Non-pigmented ciliary epithelial cell (primary cell): ENCODE measurements at places on chromosomes 12 and 14.
A peak's percentile ranks its signal among the peaks of the same experiment; 100 is the strongest.

GRCh38 chr12:92124689-92125029 is 21.0 kb downstream of the BTG1 start:
- DNase-seq = no peak

DNA sequence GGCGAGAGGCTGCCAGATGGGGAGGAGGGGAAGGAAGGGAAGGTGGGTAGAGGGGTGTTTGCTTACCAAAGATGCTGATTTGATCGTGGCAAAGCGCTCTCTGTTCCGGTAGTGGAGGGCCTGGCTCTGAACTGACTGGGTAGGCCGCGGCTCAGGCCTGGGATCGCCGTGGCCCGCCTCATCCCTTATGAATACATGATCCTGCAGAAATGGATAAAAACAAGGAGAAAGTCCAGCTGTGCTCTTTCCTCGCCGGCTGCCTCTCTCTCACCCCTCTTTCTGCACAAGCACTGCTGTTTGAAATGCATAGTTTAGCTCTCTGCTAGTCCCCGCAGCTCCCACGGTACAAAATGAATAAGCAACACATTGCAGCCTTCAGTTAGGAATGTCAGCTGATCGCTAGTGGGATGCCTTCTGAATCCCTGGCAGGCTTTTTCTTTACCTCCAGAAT is 53.8 kb downstream of the PEBP1 start:
- DNase-seq = peak; percentile 34

GRCh38 chr12:8629486-8630033 is 16.9 kb upstream of the AICDA start:
- no peak for DNase-seq

DNA sequence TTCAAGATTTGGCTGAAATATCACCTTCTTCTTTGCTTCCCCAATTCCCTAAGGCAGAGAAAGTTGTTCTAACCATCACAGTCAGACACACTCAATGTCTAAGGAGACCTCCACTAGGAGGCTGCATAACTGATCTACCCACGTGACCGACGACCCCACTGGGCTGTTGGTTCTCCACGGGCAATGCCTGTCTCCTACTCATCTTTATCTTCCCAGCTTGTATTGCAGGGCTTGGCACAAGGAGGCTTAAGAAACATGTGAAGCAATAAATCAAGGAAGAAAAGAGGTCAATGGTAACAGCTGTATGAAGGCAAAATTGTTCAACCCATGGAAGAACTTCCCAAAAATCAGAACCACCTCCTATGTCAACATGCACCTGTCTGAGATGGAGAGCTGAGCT is 27.1 kb downstream of the NT5DC3 start:
- no peak for DNase-seq

- no peak for DNase-seq
Measured at GRCh38 chr14:52253503-52253902, 14.0 kb upstream of the PTGDR start.

DNA sequence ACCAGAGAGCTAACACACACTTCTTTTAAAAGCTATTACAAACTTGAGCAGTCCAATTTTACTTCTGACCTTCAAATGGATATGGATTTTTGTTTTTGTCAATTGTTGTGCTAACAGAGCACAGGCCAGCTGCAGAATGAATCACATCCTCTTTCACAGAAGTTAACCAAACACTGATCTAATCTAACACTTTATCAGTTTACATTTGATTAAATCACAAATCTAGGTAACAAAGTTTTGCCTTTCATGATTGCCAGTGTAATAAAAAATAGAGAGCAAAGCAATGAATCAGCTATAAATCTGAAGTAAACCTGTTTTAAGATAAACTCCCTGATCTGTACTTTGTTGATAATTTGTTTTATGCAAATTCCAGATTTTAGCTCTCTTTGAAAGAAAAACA is 273.1 kb upstream of the RGS6 start:
- no peak for DNase-seq

DNA sequence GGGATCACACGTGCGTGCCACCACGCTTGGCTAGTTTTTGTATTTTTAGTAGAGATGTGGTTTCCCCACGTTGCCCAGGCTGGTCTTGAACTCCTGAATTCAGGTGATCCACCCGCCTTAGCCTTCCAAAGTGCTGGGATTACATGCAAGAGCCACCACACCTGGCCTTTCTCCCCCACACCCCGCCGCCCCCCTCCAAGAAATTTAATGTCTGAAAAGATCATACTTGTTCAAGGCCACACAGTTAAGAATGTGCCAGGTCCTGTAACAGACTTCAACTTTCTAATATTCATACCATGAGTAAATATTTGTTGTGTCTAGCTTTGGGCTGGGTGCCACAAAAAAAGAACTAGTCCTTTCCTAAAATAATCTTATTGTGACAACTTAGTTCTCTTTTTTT is 9.1 kb downstream of the GATC start:
- no peak for DNase-seq

GRCh38 chr14:24130717-24131548 is 474 bp downstream of the FITM1 start:
- DNase-seq = no peak

DNA sequence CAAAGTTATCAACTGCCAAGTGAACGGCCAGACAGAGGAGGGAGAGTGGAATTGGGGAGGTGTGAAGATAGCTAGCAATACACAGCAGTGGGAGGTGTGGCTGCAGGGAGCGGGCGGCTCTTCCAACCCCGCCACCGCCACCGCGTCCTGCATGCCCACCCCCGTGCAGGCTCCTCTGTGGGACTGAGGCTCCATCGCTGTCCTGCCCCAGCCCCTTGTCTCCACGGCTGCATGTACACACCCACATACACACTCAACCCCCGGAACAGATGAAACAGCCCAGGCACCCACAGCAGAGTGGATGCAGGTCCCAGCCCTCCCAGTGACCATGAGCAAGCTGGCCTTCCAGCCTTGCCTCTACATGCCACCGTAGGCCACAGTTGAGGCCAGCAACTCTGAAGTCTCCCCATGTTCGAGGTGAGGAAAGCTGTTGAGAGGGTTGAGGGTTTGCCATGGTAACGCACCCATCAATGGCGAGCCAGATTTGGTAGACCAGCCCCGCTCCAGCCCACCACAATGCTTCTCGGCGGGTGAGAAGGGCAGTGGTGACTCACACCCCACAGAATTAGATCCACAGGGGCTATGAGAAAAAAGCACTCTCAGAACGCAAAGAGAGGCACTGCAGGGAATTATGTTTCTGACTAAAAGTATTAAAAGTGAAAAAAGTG is 39.3 kb downstream of the PITPNM2 start:
- DNase-seq = no peak

DNA sequence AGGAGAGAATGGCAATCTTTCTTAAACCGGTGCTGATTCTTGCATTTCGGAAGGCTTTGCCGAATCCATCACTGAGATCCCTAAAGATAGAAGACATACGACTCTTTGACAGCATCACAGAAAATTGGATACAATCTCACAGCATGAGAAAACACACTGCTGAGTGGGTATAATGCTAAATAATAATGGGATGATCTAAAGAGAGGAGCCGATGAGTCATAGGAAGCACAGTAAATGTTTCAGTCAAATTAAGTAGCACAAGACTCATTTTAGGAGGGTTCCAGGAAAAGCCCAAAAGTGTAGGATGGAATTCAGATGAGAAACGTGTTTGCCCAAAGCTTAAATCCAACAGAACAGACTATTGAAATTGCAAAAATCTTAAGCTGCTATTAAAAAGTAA is 81.7 kb downstream of the CPNE8 start:
- DNase-seq = no peak

GRCh38 chr12:102478405-102479098 is 1.8 kb downstream of the IGF1 start:
- DNase-seq = no peak

GRCh38 chr14:22830443-22831010 is 840 bp downstream of the MRPL52 start:
- no peak for DNase-seq

- DNase-seq = no peak
Measured at GRCh38 chr14:33857650-33858049, 93.2 kb downstream of the EGLN3 start.

DNA sequence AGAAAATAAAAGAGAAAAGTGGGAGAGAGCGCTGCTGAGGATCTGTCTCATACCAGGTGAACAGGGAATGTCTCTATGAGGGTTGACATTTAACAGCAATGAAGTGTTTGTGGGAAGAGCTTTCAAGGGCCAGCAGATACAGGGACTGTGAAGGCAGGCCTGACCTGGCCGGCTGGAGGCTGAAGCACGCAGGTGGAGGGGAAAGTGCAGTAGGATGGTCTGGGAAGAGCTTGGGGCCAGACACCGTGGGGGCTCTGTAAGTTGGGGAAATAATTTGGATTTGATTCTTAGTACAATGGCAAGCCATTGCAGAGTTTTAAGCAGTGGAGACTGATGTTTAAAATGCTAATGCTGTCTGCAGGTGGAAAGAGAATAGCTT is 23.8 kb upstream of the DHRS2 start:
- no peak for DNase-seq

DNA sequence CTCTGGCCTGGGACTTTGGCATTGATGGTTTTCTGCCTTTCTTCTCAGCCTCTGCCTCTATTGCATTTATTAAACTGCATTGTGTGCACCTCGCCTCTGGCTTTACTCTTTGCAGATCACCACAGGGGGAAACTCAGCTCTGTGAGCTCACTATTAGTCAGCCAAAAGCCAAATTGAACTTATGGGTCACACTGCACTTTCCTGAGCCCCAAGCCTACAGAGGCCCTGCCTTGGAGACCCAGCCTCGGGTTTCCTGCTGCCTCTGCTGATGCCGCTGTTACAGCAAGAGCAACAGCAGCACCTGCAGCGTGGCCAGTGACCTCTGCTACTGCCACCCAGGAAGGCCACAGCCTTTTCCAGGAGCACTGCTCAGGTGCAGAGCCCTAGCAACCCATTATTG is 122.5 kb downstream of the DAD1 start:
- DNase-seq = no peak

DNA sequence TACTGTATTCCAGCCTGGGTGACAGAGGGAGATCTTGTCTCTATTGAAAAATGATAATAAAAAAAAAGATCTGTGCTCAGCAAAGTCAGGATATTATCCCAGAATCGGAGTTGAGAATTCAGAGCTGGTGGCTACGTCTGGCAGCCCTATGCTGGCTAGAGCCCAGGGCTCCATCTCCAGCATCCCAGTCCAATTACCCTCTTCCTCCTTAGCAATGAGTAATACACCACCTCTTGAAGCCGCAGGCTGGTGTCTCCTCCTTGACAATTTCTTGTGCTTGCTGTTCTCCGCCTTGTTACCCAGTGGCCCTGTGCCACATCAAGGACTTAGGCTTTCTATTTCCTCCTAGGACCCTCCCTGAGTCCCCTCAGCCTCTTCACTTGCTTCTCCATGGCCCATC is 38.4 kb upstream of the DDX11 start:
- DNase-seq = no peak

DNA sequence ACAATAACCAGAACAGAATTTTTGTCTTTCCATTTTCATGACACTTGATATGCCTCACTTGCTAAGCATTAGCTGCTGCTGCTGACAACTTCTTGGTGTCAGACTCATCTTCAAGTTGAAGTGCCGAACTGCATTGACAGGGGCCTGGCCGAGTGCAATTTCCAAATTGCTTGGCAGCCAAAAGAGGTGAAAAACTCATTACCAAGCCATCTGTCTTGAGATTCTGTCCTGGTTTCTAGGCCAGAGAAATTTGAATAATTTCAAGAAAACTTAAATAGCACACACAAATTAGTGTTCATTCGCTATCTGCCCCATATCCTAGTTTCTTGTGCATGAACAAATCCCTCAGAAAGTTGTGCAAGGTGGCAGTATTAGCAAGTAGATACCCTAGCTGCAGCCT is 165.3 kb upstream of the RASSF8 start:
- no peak for DNase-seq

- DNase-seq = no peak
Measured at GRCh38 chr14:51967521-51967920, 21.8 kb upstream of the RTRAF start.

DNA sequence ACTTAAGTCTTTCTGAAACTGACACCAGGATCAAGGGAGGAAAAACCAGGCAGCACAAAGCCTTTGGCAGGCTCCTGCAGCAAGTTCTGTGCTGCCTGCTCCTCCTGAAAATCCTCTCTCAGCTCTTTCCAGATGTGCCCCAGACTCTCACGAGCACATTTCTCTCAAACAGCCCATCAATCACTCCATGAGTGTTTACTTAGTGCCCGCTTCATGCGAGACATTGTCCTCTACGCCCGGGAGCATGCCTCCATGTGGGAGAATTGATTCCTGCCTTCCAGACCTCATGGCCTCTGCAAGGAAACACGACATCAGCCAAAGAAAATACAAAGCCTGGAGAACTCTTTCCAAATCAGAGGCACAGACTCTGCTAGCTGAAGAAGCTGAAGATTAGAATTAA is 46.5 kb upstream of the TSPAN11 start:
- no peak for DNase-seq

DNA sequence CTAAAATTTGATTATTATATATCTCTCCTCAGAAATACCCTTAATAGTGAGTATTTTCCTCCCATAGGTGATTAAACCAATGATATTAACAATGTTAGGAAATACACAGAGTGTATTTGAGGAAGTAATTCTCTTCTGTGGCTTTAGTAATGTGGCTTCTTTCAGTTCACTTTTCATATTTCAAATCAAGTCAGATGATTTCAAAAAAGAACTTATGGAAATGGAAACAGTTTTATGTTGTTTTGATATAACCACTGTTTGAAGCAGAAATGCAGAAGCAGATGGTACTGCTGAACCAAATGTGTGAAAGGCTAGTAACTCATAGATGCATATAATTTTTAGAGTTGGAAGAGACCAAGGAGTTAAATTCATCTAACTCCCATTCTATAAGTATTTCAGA is 1.9 kb upstream of the GPR33 start:
- no peak for DNase-seq

GRCh38 chr12:91055976-91056375 is 1.8 kb downstream of the KERA start:
- no peak for DNase-seq

DNA sequence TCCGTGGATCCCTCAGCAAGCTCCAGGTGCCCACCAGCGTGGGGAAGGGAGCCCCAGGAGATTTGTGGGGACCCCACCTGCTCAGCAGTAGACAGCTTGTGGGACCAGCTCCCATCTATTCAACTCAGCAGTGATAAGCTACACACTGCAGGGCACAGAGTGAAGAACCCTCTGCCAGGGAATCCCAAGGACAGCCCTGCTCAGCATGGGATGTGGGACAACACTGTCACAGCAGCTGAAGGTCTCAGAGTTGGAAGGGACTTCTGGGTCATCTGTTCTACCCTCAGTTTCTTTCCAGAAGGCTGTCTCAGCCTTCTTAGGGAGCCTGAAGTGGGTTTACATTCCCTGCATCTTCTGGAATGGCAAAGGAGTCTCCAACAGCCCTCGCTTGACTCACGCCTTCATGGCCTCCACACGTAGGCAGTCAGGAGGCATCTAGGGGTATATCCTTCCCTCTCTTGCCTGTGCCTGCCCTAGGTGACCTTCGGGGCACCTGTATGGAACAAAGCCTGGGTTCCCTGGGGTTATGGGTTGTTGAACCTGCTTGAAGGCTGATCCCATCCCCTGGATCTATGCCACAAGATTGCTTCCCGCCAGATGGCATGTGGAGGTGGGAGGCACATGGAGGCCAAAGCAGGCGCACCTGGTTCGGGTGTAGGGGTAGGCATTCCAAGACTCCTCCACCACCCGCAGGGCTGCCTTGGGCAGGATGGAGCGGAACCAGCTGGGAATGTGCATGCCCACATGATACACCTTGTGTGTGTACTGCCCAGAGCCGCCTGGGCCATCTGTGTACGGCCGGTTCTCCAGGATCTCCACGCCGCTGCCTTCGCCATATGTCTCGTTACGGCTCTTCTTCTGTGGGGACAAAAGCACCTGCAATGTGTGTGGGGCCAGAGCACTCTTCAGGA is 33.0 kb downstream of the ARL6IP4 start:
- DNase-seq = no peak
